ENCODE measurements at places on chromosomes 5 and 9. TPM values are rescaled to one million over a fixed set of nuclear protein-coding genes. Genes with fewer than 3 reads are reported as not detected.

- no peaks in the 10 kb centered on the region for H3K36me3 ChIP-seq
- no peaks in the 10 kb centered on the region for H3K4me1 ChIP-seq
These were observed 124.3 kb downstream of the HSD17B3 start for GRCh38 chr9:96177719-96178028.

CENPK gene
- total RNA-seq: 2.3 TPM

GRCh38 chr5:68026092-68026885, 189.3 kb upstream of the PIK3R1 start:
- no peak overlapping the region for H3K4me3 ChIP-seq
- H3K27me3 ChIP-seq: no peaks in the 10 kb centered on the region
- H3K36me3 ChIP-seq: no peaks in the 10 kb centered on the region
- DNase-seq: no peak
- H3K4me1 ChIP-seq: peaks cover 14% of the 10 kb centered on the region

SMIM33 gene
- total RNA-seq: not detected

MSH3 gene
- 13.7 TPM for total RNA-seq

GRAMD2B gene
- 17.0 TPM for total RNA-seq

- H3K27me3 ChIP-seq: no peaks in the 10 kb centered on the region
- no peak for DNase-seq
- no peaks in the 10 kb centered on the region for H3K36me3 ChIP-seq
- no peak overlapping the region for H3K4me3 ChIP-seq
- H3K27ac ChIP-seq: no peak overlapping the region
These were observed 159.8 kb upstream of the GAS1 start for GRCh38 chr9:87107072-87107471.
